ENCODE measurements at places on chromosomes 1 and 21. TPM values are rescaled to one million over a fixed set of nuclear protein-coding genes. Genes with fewer than 3 reads are reported as not detected.

DNA sequence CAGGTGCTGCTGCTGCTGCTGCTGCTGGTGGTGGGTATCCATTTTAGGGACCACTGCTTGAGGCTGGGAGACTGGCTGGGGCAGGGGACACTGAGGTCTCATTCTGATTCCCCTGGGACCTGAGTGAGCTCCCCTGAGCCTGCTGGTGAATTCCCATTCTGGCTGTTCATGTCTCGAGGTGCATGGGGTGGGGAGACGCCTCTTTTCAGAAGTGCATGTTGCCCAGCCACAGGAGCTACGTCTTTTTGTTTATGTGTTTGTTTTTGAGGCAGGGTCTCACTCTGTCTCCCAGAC is 133.4 kb downstream of the RHOU start:
- H3K27me3 ChIP-seq: no peaks in the 10 kb centered on the region
- H3K36me3 ChIP-seq: no peaks in the 10 kb centered on the region
- no peak overlapping the region for H3K4me3 ChIP-seq
- H3K27ac ChIP-seq: no peak overlapping the region
- no peaks in the 10 kb centered on the region for H3K4me1 ChIP-seq

DNA sequence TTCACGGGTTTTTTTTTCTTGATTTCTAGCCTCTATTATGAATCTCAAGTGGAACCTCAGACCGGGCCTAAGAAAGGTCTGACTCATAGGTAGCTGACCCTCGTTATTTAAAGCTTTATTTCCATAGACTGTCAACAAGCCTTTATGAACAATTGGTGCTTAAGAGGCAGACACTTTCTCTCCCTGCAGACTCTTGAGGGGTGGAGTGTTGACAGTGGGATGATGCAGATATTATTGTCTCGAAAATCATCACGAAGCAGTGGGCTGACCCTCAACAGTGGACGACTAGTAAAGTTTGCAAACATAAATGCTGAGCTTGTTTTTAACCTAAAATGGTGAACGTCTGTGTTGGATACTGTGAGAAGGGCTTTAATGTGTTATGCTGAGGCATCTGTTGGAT is 1.8 kb downstream of the SFT2D2 start:
- peak overlapping the region; percentile 95 for H3K4me3 ChIP-seq
- H3K4me1 ChIP-seq: peaks cover 8% of the 10 kb centered on the region
- peaks cover 19% of the 10 kb centered on the region for H3K36me3 ChIP-seq
- H3K27ac ChIP-seq: no peak overlapping the region
- H3K27me3 ChIP-seq: no peaks in the 10 kb centered on the region

GRCh38 chr21:35052801-35053200 is 3.7 kb upstream of the RUNX1 start:
- H3K36me3 ChIP-seq: no peaks in the 10 kb centered on the region
- no peaks in the 10 kb centered on the region for H3K27me3 ChIP-seq
- no peak for DNase-seq
- H3K4me3 ChIP-seq: no peak overlapping the region

- no peak for DNase-seq
- H3K4me3 ChIP-seq: peak overlapping the region; percentile 59
- H3K27ac ChIP-seq: peak overlapping the region; percentile 32
- H3K4me1 ChIP-seq: peaks cover 21% of the 10 kb centered on the region
These were observed 110.2 kb downstream of the NAV1 start for GRCh38 chr1:201648907-201649721.

DNA sequence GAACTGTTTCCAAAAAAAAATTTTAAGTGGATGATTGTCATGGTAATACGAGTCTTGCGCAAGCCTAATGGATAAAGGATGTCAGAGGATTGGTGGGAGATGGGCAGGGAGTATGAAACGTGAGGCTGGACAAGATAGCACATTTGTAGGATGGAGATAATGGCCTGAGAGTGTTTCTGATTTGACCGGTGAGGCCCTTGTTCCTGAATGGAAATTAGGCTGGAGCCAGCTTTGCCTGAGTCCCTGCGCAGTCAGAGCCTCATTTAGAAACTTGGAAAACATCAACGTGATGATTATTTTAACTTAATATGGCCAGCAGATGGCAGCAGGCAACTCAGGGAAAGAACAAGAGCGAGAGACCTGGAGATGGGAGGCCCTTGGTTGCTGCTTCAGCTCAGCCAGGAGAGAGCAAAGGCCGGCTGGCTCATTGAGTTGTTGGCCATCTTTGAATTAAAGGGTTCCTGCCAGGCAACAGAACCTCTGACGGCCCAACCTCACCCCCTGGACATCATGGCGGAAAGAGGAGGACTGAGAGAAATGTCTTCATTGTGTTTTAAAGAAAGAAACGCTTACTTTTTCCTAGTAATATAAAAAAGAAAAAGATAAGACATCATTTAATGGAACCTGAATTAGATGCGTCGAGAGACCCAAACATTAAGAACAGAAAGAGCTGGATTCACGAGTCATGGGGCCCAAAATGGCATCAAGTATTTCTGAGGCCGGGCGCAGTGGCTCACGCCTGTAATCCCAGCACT is 80.3 kb downstream of the SELENOF start:
- H3K4me3 ChIP-seq: no peak overlapping the region
- DNase-seq: peak; percentile 61
- no peaks in the 10 kb centered on the region for H3K27me3 ChIP-seq
- no peaks in the 10 kb centered on the region for H3K36me3 ChIP-seq
- H3K27ac ChIP-seq: no peak overlapping the region

GRCh38 chr1:54391450-54392209 is 14.6 kb downstream of the SSBP3 start:
- no peak for DNase-seq
- no peaks in the 10 kb centered on the region for H3K27me3 ChIP-seq
- H3K36me3 ChIP-seq: no peaks in the 10 kb centered on the region
- H3K27ac ChIP-seq: peak overlapping the region; percentile 79
- H3K4me3 ChIP-seq: peak overlapping the region; percentile 56

GRCh38 chr1:155171836-155172731 is 1.0 kb downstream of the KRTCAP2 start:
- no peak for DNase-seq
- peaks cover 10% of the 10 kb centered on the region for H3K4me1 ChIP-seq
- H3K27me3 ChIP-seq: peaks cover 10% of the 10 kb centered on the region
- peaks cover 27% of the 10 kb centered on the region for H3K36me3 ChIP-seq
- H3K27ac ChIP-seq: peak overlapping the region; percentile 81

- no peak overlapping the region for H3K4me3 ChIP-seq
- no peaks in the 10 kb centered on the region for H3K4me1 ChIP-seq
- peaks cover 19% of the 10 kb centered on the region for H3K27me3 ChIP-seq
- no peak overlapping the region for H3K27ac ChIP-seq
- DNase-seq: no peak
- H3K36me3 ChIP-seq: no peaks in the 10 kb centered on the region
These were observed 506.9 kb downstream of the PTPRU start for GRCh38 chr1:29743264-29743663.

DNA sequence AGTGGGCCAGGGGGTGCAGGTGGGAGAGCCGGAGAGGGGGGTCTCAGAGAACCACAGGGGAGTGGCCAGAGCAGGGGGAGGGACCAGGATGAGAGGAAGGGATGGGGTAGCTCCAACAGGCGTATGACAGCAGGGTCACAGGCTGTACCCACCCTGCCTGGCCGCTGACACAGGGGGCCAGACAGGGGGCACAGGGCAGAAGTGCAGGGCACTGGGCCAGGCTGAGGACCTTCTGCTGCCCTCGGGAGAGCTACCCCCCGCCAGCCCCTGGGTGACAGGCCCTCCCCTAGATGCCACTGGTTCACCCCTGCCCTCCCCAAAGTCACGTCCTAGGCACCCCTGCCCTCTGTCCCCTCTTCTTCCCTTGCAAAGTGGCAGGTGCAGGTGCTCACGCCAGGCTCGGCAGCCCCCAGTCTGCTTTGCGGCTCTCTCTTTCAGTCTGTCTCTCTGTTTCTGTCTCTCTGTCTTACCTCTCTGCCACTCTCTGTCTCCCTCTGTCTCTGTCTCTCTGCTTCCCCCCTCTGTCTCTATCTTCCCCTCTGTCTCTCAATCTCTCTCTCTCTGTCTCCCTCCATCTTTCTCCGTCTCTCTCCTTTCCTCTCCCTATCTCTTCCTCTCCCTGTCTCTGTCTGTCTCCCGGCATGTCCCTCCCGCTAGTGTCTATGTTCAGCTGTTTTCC is 48.5 kb downstream of the WNT9A start:
- H3K27ac ChIP-seq: no peak overlapping the region

DNA sequence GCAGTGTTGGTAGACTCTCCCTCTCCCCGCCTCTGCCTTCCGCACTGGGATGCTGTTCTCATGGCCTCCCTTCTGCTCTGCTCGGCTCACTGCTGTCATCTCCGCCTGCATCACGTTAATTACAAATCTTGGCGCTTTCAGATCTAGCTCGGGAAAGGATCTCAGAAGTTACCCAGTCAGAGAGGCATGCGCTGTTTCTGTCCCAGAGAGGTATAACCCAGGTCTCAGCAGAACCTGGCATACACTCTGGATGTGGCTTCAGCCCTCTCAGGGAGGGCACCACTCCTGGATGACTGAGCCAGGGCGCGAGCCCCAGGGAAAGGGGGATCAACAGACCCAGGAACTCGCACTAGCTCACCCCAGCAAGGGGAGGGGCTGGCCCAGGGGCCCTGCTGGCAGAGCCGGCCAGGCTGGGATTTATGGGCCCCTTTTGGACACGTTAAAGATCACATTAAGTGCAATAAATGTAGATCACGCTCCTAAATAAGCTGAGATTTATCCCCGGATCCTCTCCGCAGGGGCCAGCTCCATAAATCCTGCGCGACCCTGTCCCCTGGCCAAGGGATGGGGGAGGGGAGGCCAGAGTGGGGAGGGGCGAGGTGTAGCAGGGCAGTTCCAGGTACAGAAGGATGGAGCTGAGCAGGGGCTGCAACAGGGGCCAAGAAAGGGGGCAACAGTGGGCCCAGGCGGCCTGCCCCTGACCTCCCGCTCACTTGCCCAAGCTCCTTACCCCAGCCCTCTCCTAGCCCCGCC is 101.3 kb upstream of the ZBTB40 start:
- no peaks in the 10 kb centered on the region for H3K27me3 ChIP-seq
- no peaks in the 10 kb centered on the region for H3K4me1 ChIP-seq
- no peaks in the 10 kb centered on the region for H3K36me3 ChIP-seq
- H3K27ac ChIP-seq: no peak overlapping the region
- H3K4me3 ChIP-seq: no peak overlapping the region

DNA sequence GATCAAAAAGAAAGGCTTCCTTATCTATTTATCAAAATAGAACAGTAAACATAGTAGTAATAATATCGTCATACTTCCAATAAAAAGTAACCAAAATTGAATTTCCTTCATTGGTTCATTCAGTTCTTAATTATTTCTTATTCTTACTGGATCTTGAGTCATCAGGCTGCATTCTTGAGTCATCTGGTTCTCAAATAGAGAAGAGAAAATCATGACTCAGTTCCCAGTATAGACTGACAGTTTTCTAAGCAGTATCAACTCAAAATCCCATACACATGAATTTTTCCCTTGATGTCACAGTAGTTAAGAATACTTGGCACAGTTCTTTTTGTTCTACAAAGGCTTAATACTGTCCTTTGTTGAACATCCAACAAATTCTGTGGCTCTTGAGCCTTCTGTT is 626.9 kb upstream of the ADGRL4 start:
- no peak overlapping the region for H3K4me3 ChIP-seq
- no peaks in the 10 kb centered on the region for H3K27me3 ChIP-seq
- no peak for DNase-seq

DNA sequence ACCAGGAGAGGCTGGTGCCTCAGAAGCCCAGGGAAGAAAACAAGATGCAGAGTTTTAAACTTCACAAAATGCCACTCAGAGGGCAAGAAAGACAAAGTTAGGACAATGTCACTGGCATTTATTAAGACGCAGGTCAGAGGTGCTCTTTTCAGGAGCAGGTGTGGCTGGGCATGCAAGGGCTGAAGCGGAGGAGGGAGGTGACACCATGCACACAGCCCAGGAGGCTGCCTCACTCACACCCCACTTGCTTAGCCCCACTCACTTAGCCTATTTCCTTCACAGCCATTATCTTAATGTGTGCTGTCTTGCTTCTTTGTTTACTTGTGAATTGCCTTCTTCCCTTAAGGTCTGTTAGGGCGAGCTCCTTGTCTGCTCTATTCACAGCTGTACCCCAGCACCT is 17.2 kb downstream of the HIVEP3 start:
- peaks cover 11% of the 10 kb centered on the region for H3K4me1 ChIP-seq
- H3K27ac ChIP-seq: no peak overlapping the region
- no peak overlapping the region for H3K4me3 ChIP-seq
- DNase-seq: no peak
- no peaks in the 10 kb centered on the region for H3K27me3 ChIP-seq
- H3K36me3 ChIP-seq: no peaks in the 10 kb centered on the region

DNA sequence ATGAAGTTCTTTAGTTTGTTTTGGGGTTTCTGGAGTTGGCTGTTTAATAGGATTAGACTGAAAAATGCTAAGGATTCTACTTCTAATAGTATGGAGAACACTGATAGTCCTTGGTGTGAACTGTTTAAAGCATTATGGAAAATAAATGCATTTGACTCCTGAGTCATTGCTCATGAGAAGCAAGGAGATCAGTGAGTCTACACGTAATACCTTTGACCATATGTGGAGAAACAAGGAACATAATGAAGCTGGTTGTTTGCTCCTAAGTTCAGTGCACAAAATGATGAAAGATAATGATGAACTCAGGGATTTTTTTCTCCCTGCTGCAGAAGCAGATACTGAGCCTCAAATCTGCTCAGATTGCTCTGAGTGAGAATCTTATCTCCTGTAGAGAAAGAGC is 158.9 kb upstream of the COL11A1 start:
- H3K4me1 ChIP-seq: no peaks in the 10 kb centered on the region
- H3K27me3 ChIP-seq: no peaks in the 10 kb centered on the region
- DNase-seq: no peak
- no peak overlapping the region for H3K27ac ChIP-seq

- DNase-seq: no peak
- peaks cover under 1% of the 10 kb centered on the region for H3K27me3 ChIP-seq
- H3K4me3 ChIP-seq: no peak overlapping the region
- H3K27ac ChIP-seq: no peak overlapping the region
These were observed 35.6 kb downstream of the LRRN2 start for GRCh38 chr1:204649721-204650521.

- no peaks in the 10 kb centered on the region for H3K27me3 ChIP-seq
- no peaks in the 10 kb centered on the region for H3K36me3 ChIP-seq
- no peak for DNase-seq
- no peak overlapping the region for H3K27ac ChIP-seq
- no peaks in the 10 kb centered on the region for H3K4me1 ChIP-seq
These were observed 444.6 kb downstream of the AJAP1 start for GRCh38 chr1:5098981-5099385.

GRCh38 chr1:54850069-54850730 is 36.8 kb downstream of the DHCR24 start:
- no peak overlapping the region for H3K4me3 ChIP-seq
- H3K4me1 ChIP-seq: no peaks in the 10 kb centered on the region
- H3K36me3 ChIP-seq: peaks cover 73% of the 10 kb centered on the region
- no peak for DNase-seq

- H3K27me3 ChIP-seq: peaks cover 37% of the 10 kb centered on the region
- H3K4me1 ChIP-seq: peaks cover 2% of the 10 kb centered on the region
- no peaks in the 10 kb centered on the region for H3K36me3 ChIP-seq
- no peak for DNase-seq
These were observed 5.9 kb downstream of the CNIH3 start for GRCh38 chr1:224621813-224622682.

The RUNX1 gene
- 30.1 TPM for total RNA-seq

The LCA5L gene
- 5.3 TPM for total RNA-seq

The ANGPTL1 gene
- total RNA-seq: 40.7 TPM

The MAN1C1 gene
- total RNA-seq: 1.8 TPM

The LRRC39 gene
- total RNA-seq: 114 TPM

The KIF26B gene
- 0.10 TPM for total RNA-seq

The GPR3 gene
- 1.3 TPM for total RNA-seq

The KRTAP19-1 gene
- total RNA-seq: not detected

The PLA2G2C gene
- not detected for total RNA-seq

All from psoas muscle (tissue), 8 donors.